IMR-90 (cell line): ENCODE measurements at places on chromosomes 11 and 22.

- peak; percentile 86 for DNase-seq
These were observed 5.0 kb upstream of the ANO1 start for GRCh38 chr11:70072861-70073755.

DNA sequence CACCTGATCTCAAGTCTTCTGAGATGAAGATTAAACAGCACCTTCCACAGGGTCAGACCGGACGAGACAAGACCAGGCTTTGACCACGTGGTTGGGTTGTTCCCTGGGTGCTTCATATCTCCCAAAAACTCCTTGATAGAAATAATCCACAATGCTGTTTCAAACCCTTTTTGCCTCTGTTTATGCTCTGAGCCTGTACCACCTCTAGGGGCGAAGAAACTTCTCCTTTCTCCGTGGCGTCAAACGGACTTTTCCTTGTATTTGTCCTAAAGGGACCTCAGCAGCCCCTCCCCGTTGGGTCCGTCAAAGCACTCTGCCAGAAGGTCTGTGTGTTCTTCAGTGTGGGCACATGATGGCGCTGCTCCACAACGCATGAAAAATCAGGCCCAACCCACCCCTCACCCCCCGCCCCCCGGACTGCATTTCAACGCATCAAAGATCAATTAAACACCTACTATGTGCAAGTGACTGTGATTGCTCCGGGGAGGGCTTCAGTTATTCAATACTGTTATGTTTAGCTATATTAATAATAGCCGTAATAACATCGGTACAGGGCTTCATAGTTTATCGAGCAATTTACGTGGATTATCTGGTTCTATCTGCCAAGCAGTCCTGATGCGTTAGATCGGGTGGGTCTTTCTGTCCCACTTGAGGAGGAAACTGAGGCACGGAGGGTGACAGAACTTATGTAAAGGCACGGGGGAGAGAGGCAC, 17.3 kb upstream of the EIF3D start:
- peak; percentile 62 for DNase-seq

DNA sequence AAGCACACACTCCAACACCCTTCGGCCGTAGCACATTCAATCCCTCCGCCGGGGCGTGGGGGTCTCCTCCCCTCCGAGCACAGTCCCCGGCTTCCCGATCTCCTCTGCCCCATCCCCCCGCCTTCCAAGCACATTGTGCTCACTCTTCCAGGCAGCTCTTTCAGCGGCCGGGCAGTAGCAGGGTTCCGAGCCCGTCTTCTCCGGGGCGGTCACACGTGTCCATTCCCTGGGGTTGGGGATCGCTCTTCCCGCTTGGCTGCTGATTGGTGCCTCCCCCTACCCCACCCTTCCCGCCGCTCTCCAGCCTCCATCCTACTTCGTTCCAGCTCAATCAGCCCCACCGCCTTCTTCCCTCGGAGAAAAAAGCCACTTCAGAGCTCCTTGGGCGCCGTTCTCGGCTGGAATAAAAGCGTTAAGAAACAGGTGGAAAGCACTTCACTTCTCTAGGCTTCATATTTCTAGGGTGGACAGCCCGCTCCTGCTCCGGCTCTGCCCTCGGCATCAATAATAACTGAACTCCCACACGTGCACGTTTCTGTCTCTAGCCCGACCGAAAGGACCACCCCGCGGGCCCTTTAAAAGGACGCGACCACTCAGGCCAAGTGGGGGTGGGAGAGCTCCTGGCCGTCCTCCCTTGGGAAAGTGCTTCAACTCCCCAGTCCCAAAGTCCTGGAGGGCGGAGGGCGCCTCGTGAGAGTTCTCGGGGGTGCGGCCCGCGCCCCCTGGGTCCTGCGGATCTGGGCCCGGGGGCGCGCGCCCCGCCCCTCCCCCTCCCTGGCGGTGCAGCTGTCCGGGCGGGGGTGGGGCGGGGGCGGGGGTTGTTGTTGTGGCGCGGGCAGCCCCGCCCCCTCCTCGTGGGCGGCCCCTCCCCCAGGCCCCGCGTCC, 464 bp upstream of the CECR2 start:
- no peak for DNase-seq

DNA sequence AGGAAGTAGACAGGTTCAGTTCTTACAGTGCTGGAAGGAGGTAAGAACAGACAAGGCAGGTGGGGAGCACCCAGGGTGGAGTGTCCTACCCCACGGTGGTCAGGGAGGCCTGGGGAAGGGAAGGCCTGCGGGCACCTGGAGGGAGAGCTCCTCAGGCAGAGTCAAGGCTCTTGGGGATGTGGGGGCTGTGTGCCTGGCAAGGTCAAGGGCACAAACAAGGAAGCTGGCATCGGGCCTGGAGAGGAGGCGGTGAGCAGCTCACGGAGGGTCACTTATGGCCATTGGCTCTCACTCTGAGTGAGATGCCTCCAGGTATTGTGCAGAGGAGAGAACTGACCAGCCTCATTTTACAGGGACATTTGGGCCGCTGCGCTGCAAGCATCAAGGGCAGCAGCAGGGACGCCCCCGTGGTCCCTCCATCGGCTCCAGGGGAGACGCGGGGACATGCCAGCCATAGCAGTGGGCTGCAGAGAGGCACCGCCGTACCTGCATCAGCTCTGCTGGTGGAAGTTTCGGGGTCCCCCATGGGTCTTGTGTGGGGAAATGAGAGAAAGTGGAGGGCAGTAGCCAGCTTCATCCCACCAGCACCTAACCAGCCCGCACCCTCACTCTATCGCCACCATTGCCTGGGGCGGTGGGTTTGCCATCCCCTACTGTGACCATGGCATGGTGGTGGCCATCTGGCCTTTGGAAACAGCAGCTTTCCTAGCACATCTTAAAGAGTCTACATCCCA, 37.5 kb upstream of the RTL6 start:
- no peak for DNase-seq

GRCh38 chr22:47816863-47817210, 1054.4 kb downstream of the TBC1D22A start:
- no peak for DNase-seq

DNA sequence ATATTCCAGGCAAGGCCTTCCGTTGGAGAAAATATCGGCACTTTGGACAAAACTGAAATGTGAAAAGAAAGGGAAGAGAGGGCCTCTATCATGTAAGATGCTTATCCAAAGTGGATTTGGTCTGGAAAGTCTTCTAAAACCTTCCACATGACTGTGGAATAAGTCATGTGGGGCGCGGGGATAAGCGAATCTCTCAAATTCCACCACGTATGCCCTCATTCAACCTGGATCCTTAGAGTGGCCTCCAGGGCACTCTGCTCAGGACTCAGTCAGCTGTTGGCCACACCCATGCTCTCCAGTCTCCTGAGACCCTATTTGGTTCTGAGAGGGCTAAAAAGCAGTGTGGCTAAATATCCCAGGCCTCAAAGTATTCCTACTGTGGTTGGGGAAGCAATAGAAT, 2.0 kb upstream of the TIMP3 start:
- DNase-seq: no peak

DNA sequence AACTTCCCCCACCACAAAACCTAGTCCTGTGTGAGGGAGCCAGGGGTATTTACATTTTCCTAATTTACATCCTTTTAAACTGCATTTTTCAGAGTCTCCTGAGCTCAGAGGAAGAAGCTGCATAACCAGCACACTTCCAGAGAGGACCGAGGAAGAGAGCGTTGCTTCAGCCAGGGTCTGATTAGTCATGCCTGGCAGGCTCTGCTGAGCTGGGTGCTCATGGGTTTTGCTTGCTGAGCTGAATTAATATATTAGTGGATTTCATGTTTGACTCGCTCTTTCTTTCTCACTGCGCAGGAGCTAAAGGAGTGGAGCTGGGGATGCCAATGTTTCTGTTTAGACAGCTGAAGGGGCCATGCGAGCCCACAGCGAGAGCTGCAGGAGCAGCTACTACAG, 539.3 kb upstream of the B3GAT1 start:
- DNase-seq: peak; percentile 78

DNA sequence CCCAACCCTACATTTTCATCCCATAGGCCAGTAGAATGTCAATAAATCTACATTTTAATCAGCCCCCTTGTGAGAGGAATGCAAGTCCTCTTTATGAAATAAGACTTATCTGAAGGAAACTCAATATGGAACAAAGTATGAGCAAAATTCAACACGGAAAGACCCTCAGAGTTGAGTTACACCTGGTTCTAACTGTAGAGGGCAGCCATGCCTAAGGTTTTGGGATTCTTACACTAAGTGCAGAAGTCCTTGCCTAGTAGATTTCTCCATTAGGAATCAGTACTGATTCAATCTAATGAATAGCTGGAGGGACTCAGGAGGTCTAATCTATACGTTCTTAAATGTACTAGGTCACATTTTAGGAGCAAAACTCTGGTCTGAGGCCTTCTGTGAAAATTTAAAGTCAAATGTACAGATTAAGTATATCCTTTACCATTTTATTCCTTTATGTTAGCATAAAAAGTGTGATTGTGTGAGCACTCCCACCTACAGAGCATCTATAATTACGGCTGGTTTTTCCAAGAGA, 904.5 kb downstream of the DLG2 start:
- no peak for DNase-seq

- no peak for DNase-seq
These were observed 16.4 kb upstream of the C11orf96 start for GRCh38 chr11:43925932-43926505.

DNA sequence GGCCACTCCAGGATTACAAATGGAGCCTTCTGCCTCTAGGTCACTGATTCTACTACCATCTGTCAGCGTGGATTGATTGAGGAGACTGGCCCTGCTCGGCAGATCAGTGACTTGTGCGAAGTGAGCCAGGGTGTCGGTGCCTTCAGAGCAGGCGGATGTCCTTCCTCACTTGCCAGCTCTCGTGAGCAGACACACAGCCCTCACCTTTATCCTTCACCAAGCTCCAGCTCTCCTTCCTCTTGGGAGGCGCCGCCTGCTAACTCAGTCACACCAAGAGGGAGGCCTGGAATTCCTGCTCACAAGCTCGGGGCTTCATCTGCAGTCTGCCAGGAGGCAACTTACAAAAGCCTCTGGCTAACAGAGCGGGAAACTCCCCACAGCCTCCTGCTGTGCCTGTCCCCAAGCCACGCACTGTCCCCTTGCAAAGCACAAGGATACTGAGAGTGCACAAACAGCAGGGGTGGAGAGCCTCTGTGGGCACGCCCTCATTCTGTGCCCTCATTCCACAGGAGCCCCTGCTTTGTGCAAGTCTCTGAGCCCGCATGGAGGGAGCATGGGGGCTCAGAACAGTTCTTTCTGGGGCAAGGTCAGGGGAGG, 3.5 kb upstream of the TCF20 start:
- no peak for DNase-seq

DNA sequence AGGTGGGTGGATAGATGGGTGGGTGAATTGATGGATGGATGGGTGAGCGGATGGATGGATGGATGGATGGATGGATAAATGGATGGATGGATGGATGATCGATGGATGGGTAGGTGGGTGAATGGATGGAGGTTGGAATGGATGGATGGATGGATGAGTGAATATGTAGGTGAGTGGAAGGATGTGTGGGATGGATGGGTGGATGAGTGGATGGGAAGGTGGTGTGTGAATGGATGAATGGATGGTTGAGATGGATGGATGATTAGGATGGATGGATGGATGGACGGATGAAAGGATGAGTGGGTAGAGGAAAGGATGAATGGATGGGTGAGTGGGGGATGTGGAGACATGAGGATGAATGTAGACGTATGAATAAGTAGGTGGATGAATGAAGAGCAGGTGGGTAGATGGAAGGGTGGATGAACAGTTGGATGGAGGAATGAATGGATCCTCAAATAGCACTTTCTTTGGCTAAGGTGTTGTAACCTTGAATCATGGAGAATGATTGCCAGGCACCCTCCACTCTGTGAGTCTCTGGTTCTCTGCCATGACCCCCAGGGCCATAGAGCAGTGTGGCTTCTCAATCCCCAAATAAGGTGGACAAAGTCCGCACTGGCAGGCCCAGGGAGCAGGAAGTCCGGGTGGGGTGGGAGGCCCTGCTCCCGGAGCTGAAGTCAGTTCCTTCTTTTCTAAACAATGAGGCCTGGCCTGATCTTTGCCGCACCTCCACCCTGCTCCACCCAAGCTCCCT, 36.9 kb downstream of the IGF2 start:
- no peak for DNase-seq

DNA sequence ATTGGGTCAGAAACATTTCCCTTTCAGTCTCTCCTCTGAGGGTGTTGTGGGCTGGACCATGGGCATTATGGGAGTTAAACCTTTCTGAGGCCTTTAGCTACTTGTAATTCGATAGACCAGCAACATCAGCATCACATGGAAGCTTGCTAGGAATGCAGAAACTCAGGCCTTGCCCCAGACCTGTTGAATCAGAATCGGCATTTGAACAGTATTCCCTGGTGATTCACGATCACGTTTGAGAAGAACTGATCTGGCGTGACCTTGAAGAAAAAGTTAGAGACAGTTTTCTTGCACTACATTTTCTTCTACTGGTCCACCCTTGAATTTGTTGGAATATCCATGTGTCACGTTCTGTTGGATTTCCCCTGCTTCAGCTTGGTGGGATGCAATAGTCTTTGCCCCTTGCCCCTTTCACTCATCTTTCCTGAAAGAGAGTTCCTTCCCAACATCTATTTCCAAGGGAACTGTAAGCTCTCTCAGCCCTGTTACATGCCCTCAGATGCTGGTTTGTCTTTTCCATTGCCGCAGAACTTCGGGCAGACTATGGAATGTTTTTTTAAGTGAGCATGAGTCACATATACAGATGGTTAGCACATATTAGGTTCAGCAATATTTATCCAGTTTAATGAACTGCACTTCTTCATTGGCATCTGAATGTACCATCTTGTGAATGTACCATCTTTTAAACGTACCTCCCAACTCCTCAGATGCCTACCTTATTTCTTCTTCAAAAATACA, 23.9 kb downstream of the EHF start:
- peak; percentile 89 for DNase-seq

DNA sequence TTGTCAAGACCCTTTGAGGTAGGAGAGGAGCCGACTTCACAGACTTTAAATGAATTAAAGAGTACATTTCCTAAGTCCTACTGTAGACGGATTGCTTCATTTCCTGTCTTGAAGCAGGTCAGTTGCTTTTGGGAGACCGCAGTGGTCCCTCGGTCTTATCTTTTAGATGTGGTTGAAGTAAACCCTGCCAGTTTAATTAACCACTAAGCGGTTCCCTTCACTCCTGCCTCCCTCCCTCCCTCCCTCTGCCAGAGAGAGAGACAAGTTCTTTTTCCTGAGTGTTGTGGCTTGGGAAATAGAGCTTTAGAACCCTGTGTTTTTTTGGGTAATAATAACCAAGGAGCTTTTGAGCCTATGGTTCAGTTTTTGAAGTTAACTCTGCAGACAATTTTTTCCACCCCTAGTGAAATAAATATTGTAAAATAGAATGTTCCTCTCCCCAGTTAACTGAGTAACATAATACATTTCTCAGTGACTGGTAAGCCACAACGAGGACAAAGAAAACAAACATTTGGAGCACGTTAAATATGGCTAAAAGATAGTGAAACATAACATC, 147.5 kb downstream of the LDLRAD3 start:
- DNase-seq: peak; percentile 79

- DNase-seq: no peak
These were observed 65.1 kb downstream of the ZNRF3 start for GRCh38 chr22:28948424-28948823.

GRCh38 chr11:74345420-74345819, 34.0 kb upstream of the P4HA3 start:
- DNase-seq: peak; percentile 61

- DNase-seq: no peak
These were observed 11.5 kb upstream of the ELF5 start for GRCh38 chr11:34525098-34525497.
